Activated CD8-positive, alpha-beta memory T cell treated with anti-CD3 and anti-CD28 coated beads, Interleukin-2, amount 50 U/mL, for 4 hours (primary cell): ENCODE measurements at places on chromosomes 11 and 22.

GRCh38 chr11:2483426-2483825 lies 38.6 kb downstream of the KCNQ1 start:
- DNase-seq: no peak

- no peak for DNase-seq
Measured at GRCh38 chr22:43845981-43846380, 16.3 kb downstream of the SULT4A1 start.

- no peak for DNase-seq
Measured at GRCh38 chr11:115132436-115133228, 371.6 kb downstream of the CADM1 start.

DNA sequence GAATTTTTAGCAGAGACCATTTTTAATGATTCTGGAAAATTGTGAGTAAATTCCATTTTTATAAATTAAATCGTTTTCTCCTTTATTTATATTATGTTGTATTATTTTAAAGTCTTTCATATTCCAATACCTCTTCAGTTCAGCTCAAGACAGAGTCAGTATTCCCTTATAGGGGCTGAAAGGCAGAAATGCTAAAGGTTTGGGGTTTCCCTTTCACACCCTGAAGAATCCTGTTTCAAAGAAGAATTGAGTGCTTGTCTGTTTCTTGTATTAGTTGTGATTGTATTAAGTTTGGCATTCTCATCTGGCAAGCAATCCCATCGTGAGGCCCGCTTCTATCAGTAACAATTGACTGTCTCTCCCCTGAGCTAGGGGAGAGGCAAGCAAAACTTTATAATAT lies 57.4 kb downstream of the PACSIN2 start:
- no peak for DNase-seq

DNA sequence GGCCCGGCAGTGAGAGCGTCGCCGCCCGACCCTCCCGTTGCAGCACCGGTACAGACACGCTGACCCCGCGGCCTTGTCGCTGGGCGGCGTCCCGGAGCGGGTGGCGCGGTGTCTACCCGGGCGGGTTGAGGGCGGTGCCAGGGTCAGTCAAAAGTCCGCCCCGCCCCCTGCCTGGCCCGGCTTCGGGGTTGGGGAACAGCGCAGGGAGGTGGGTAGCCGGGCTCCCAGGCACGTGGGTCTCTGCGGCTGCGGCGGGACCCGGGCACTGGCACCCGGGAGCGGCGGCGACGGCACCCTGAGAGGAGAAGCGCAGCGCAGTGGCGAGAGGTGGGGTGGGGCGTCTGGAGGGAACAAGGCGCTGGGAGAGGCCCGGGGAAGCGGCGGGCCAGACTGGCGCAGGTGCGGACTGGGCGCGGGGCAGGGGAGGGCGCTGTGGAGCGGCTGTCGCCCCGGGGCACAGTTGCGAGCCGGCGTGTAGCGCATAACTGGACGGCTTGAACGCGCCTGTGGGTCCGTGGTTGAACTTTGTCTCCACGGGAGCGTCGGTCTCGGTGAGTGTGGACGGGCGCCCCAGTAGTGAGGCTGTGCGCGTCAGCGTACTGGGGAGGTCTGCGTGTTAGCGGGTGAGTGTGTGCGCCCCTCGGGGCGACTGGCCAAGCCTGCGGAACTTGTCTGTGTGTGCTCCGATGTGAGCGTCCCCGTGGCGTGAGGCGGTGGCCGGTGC lies at the start of gene P2RY2:
Gene P2RY2 (plus strand): TSS at position 176 of the 724 bp plus-strand sequence. CDS start 15,879 bp downstream, outside the sequence.
- DNase-seq: peak; percentile 22

DNA sequence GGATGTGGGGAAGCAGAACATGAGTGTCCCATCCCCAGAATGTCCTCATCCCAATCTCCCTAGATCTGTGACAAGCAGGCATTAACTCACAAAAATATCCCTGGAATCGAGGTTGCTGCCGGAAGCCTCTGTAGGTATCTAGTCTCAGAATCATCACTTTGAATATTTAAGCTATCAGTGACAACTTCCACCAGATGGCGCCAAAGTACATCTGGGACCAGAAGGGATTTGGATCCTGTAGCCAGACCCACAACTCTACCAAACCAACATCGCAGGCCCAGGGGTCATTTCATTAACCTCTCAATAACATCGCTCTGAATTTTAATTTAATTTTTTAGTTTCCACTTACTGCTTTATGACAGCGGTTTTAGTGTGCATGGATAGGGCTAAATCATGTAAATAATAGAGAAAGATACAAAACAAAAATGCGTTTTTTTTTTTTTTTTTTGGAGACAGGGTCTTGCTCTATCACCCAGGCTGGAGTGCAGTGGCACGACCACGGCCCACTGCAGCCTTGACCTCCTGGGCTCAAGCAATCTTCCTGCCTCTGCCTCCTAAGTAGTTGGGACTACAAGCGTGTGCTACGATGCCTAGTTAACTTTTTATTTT lies 1.1 kb upstream of the EXT2 start:
- DNase-seq: peak; percentile 77

DNA sequence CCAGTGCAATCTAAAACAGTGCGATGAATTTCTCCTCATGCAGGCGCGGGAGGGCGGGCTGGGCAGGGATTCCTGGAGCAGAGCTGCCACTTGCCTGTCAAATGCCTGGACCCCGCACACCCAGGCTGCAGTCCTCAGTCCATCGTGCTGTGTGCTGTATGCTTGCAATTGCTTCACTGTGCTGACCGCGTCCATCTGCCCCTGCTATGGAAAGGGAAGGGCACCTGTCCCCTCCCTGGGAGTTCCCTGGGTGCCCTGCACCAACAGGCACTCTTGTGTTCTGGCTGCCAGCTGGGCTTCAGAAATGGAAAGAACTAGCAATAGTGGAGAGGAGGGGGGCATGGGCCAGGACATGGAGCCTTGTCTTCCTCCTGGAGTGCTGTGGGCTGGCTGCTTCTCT lies 185.4 kb upstream of the B3GAT1 start:
- no peak for DNase-seq

DNA sequence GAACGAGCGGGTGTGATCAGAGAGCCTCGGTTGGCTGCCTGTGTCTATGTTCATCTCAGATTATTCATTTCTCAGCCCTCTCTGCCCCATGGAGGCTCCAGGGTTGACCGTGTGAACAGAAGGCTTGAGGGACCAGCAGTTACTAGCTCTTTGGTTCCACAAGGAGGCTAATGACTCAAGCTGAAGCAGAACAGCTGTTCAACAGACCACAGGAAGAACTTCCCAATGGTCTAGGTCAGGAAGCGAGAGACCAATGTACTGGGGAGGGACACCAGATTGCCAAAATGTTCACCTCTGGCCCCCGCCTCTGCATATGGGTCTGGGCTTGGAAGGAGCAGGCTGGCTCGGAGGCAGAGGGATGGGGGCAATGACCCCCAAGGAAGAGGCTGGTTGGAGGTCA lies 14.7 kb upstream of the PDE2A start:
- DNase-seq: no peak

- DNase-seq: no peak
Measured at GRCh38 chr22:49417833-49418232, 409.8 kb downstream of the BRD1 start.

DNA sequence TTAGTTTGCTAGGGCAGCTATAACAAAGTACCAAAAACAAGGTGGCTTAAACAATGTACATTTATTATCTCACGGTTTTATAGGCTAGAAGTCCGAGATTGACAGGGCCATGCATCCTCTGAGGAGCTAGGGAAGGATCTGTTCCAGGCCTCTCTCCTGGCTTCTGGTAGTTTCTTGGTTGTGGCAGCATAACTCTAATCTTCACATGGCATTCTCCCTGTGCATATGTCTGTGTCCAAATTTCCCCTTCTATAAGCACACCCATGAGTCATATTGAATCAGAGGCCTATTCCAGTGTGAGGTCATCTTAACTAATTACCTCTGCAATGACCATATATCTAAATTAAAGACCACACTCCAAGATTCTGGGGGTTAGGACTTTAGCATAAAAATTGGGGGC lies 31.3 kb upstream of the MMP13 start:
- no peak for DNase-seq

- DNase-seq: no peak
Measured at GRCh38 chr11:22991196-22991595, 130.9 kb upstream of the CCDC179 start.

DNA sequence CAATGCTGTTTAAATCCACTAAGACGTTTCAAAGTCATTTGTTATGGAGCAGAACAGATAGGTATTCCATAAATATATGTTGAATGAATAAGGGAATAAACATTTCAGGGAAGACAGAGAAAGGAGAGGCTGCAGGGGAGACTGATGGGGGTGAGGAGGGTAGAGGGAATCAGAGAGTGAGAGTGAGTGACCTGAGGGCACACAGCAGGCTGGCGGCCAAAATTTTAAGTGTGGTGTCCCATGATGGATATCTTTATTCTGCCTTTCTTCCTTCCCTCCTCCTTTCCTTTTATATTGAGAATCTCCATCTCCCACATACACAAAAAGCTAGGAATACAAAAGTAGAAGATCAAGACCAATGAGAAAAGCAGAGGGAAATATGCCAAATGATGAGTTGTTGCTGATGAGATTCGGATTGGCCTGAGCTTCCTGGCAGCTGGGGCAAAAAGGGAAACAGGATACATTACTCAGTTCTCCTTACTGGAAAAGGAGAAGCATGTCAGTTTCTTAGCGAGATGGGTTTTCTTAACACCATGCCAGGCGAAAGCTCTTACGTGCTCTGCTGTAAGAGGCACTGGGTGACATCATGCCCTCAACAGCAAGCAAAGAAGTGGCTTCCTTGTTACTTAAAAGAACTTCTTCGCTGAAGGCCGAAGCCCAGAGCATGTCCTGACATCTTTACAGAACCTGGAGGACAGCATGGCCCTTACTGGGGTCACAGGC lies 11.2 kb upstream of the CYTH4 start:
- no peak for DNase-seq

- DNase-seq: peak; percentile 25
Measured at GRCh38 chr11:48020092-48020755, 39.9 kb downstream of the PTPRJ start.

DNA sequence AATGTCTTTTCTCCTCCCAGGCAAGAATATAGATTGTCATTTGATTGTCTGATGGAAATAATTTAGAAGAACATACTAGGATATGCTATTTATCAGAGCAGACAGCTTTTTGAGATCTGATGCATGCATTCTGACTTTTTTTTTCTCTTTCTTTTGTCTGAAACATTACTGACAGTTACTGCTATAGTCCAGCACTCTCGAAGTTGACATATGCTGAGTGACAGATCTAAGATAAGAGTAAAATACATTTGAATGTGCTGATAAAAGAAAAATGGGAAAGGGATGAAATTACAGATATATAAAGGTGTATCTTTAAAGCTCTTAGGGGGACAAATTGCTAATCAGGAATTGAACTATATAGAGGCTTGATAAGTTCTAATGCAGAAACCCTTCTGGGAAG lies 753.8 kb upstream of the TENM4 start:
- no peak for DNase-seq

GRCh38 chr11:74092425-74092824 lies 78.4 kb downstream of the C2CD3 start:
- no peak for DNase-seq

DNA sequence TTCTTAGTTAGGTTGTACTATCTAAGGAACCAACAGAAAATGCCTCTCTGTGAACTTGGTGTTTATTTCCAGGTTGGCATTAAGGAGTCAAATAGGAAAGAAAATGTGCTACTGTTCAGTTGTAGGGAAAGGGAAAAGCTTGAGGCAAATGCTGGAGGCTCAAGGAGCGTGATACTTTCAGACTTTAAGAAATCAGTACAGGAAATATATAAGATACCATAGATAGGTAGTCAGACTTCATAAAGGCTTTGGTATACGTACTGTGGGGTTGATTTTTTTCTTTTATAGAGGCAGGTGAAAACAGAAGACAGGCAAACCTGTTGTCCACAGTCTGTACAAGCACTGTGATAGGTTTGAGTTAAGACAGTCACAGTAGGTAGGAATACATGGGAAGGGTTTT lies 30.8 kb downstream of the EP300 start:
- DNase-seq: no peak

GRCh38 chr22:49046546-49047361 lies 780.9 kb downstream of the BRD1 start:
- DNase-seq: no peak

- DNase-seq: no peak
Measured at GRCh38 chr11:68889948-68890446, 13.6 kb downstream of the MRPL21 start.

DNA sequence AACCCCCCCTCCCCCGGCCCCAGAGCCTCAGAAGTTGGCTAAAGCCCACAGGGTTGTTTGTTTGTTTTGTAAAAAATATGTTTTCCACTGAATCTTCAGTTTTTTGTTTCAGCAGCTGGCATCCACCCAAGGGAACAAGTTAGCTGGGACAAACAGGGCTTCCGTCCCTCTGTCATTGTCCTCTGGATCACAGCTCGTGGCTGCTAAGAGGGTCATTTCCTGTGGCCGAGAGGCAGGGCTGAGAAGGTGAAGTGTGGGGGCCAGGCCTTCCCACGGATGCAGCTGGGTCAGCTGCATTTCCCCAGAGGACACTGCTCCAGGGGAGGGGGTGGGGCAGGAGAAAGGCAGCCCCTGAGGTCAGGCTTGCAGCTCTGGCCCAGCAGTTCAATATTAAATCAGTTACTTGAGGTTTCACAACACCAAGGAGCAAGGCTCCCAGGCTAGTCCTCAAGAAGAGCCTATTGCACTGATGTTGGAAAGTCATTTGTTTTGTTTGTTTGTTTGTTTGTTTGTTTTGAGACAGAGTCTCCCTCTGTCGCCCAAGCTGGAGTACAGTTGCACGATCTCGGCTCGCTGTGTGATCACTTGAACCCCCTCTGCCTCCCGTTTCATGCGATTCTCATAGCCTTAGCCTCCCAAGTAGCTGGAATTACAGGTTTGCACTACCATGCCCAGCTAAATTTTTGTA lies 34.4 kb upstream of the SMTN start:
- no peak for DNase-seq

GRCh38 chr11:57377107-57377506 lies 3.8 kb downstream of the PRG3 start:
- no peak for DNase-seq

GRCh38 chr11:61588728-61589191 lies 7.9 kb upstream of the SYT7 start:
- peak; percentile 35 for DNase-seq

- DNase-seq: no peak
Measured at GRCh38 chr11:65932558-65932919, 12.7 kb upstream of the TSGA10IP start.

DNA sequence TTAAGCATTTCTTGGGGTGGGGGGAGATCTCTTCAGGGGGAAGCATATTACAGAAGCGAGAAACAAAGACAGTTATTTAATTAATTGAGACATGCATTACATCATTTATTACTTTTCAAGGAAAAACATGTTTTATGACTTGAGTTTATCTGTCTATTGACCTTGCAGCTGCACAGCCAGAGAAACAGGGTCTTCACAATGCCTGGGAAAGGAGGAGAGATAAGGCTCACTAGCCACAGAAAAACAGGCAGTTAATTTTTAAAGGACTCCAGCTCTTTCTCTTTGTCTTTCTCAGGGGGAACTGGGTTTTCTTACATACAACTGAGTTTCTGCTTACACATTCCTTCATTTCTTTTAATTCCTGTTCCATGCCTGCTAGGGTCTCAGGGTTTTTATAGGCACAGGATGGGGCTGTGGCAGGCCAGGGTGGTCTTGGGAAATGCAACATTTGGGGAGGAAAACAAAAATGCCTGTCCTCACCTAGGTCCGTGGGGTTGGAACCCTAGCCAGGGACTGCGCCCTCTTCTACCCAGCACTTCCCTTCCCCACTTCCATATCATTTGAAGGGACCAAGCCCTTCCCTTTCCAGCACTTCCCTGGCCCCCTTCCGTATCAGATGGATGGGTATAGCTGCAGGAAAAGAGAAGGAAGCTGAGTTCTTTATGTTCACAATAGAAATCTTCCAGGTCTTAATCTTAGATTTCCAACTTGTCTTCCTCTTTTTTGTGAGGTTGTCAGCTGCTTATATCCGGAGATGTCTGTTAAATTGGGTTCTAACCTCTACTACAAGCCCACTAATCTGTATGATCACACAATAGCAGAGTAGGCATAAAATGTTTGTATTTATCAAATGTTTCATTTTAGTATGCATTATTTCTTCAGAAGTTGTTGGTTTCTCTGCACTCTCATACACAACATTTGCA lies 38.3 kb downstream of the BIRC2 start:
- no peak for DNase-seq
